Fibroblast of villous mesenchyme (primary cell): ENCODE measurements at places on chromosomes 4 and X. TPM values are rescaled to one million over a fixed set of nuclear protein-coding genes. Genes with fewer than 3 reads are reported as not detected.

GRCh38 chr4:55912249-55912648 is 36.5 kb upstream of the CEP135 start:
- no peak for DNase-seq

DNA sequence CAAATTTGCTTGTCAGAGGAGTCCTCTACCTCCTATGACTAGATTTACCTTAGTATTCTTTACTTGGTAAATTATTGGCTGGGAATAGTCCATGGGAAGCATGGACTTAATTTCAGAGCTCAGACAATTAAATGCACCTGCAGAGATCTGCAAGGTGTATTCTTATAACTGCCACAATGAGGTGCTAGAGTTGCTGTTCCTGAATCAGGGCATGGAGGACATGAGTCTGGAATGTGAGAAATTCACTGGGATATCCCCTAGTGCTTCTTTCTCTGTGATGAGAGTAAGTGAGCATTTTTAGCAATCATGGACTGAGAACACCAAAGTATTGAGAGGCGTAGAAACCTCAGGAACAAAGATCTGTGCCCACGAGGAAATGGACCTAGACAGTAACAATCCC is 32.9 kb upstream of the GRID2 start:
- no peak for DNase-seq

DNA sequence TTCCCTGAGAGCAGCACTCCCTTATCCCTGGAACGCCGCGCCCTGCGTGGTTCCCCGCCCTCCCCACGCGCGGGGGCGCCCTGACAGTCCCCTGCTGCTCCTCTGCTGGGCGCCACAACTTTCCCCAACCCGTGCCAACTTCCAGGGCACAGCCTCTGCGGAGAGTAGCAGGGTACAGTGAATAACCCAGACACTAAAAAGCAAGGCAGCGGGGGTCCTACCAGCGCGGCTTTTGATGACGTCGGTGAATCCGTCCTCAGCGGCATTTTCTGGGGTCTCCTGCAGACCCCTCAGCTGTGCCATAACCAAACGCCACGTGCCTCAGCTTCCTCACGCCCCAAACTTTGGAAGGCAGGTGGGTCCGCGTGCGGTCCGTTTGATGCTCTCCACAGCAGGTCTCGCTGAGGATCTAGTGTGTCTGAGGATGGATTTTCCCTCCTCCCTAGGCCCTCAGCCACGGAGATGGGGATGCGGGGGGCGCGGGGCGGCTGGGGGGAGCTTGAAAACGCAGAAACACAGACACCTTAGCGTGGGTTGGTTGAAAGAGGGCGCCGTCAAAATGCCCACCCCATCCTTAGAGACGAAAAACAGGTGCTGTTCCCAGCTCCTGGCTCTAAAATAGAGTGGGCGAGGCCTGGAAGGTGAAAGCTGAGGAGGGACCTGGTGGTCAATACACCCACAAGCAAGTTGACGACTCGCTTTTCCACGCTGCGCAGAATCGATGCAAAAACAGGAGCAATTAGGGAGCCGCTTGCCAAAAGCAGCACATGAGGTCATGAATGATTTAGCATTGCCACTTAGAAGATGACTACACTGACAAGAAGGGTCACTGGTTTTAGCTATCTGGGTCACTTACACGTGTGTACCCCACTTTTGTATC is 405.6 kb downstream of the FAM47A start:
- no peak for DNase-seq

GRCh38 chr4:744212-744841 is 38.7 kb downstream of the PCGF3 start:
- DNase-seq = no peak

GRCh38 chr4:151347490-151348235 is 22.3 kb upstream of the SH3D19 start:
- DNase-seq = no peak

GRCh38 chr4:36177946-36178345 is 66.4 kb downstream of the ARAP2 start:
- DNase-seq = no peak

- peak; percentile 95 for DNase-seq
Measured at GRCh38 chr4:76198411-76199237, 15.0 kb downstream of the SCARB2 start.

- peak; percentile 37 for DNase-seq
Measured at GRCh38 chrX:97367125-97367524, 483.4 kb downstream of the RPA4 start.

STATH gene
- not detected in 2 replicates for total RNA-seq

PDZD4 gene
- total RNA-seq = 0.32 and 0.43 TPM in 2 replicates
